ENCODE measurements at places on chromosomes 5 and 9. TPM values are rescaled to one million over a fixed set of nuclear protein-coding genes. Genes with fewer than 3 reads are reported as not detected.
A peak's percentile ranks its signal among the peaks of the same experiment; 100 is the strongest.

The OR1Q1 gene
- not detected for total RNA-seq

GRCh38 chr9:125399666-125400065 lies 138.0 kb downstream of the GAPVD1 start:
- no peak for DNase-seq

DNA sequence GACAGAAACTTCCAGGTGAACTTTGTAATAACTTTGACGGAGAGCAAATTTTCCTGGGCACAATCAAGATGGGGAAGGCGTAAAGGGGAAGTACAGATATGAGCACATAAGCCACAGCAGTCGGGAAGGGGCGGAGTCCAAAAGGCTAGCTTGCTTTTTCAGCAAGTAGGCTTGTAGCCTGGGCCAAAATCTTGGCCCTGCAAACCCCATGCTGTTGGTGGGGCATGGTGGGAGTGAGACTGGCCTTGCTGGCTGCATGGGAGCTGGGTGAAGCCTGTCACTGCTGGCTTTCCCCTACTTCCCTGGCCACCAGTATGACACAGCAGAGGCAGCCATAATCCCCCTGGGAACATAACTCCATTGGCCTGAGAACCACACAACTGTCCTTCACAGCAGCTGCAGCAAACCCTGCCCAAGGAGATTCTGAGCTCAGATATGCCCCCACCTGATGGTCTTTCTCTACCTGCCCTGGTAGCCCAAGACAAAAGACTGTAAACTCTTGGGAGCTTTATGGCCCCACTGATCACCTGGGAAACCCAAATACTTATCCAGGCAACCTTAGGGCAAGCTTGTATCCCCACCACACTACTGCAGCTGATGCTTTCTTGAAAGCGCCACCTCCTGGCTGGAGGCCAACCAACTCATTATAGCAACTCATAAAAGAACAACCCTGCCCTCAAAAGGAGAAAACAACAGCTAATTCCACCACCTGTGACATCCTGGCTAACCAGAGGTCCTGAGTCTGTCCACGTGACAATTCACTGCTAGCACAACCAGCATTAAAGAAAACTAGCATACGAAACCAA lies 24.0 kb downstream of the DCTN4 start:
- DNase-seq: no peak

DNA sequence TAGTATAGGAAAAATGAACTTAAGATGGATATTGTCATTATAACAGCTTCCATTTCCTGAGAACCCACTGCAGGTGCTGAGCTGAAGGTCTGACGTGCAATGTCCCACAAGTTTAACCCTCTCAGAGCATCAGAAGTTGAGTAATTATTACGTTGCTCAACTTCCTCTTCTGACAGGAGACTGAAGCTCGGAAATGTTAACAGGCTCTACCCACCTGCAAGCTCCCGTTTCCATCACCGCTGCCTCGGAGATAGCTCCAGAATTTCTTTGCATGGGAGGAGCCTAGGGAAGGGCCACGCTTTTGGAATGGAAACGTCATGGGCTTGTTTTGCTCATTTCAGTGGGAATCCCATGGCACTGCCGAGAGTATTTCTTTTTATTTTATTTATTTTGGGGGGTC lies 1.0 kb upstream of the NTMT1 start:
- no peak for DNase-seq

DNA sequence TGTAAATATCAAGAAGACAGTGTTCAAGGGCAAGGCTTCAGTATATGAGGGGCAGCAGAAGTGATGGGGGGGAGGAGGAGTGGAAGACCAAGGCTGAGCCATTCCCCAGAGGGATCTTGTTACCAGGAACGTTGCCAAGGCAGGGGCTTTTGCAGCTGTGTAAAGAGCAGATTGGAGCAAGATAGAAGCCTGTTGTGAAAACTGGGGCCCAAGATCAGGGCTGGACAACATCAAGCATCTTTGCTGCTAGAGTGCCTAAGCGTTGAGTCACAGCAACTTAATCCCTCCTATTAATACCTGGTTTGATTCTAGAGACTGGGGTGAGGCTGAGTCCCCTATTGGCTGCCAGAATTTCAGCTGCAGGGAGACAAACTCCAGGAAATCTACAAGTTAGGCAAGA lies 18.4 kb upstream of the ERCC6L2 start:
- no peak for DNase-seq

GRCh38 chr9:20940447-20941173 lies 90.8 kb downstream of the HACD4 start:
- no peak for DNase-seq

- DNase-seq: no peak
These were observed 182.5 kb downstream of the GAS1 start for GRCh38 chr9:86764671-86765343.

GRCh38 chr5:73947906-73948640 lies 322.1 kb downstream of the ARHGEF28 start:
- DNase-seq: no peak

The ARL14EPL gene
- not detected for total RNA-seq

DNA sequence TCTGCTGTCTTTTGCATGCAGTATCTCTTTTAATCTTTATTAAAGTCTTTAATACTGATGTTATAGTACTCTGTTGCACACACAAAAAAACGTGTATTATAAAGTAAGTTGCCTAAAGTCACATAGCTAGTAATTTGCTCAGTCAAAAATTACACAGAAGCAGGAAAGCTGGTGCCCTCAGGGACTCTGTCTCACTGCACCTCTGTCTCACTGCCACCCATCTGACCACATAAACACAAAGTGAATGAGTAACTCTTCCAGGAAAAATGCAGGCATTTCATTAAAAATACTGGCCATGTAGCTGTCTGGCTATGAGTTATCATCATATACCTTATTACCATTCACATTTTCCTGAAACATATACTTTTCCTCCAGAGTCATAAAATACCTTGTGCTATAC lies 591.7 kb downstream of the CSNK1G3 start:
- DNase-seq: no peak

DNA sequence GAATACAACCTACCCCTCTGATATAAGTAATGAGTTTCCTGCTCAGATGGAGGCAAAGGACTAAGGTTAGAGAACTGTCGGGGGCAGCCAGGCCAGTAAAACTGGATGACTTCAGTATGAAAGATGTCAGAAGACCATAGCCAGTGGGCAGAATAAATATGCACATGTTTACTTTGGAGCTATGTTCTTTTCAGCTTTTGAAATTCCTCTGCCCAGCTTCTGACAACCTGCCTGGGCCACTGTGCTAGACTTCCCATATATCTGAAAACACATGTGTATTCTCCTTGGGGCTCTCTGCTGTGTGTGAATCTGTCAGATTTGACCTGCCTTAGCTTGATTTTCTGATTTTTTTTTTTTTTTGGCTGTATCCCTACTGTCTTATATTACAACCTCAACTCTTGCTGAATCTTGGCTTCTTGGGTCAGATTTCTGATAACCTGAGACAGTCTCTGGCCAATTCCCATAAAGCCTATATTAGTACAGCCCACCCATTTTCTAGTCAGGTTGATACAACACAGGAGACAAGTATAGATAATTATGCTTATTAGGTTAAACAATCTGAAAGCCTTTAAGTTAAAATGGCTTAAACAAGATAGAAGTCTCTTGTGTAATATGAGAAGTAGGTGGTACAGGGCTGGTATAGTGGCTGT lies 76.6 kb upstream of the PRLR start:
- no peak for DNase-seq

- peak; percentile 38 for DNase-seq
These were observed 62.8 kb downstream of the DCP2 start for GRCh38 chr5:113039229-113039933.

DNA sequence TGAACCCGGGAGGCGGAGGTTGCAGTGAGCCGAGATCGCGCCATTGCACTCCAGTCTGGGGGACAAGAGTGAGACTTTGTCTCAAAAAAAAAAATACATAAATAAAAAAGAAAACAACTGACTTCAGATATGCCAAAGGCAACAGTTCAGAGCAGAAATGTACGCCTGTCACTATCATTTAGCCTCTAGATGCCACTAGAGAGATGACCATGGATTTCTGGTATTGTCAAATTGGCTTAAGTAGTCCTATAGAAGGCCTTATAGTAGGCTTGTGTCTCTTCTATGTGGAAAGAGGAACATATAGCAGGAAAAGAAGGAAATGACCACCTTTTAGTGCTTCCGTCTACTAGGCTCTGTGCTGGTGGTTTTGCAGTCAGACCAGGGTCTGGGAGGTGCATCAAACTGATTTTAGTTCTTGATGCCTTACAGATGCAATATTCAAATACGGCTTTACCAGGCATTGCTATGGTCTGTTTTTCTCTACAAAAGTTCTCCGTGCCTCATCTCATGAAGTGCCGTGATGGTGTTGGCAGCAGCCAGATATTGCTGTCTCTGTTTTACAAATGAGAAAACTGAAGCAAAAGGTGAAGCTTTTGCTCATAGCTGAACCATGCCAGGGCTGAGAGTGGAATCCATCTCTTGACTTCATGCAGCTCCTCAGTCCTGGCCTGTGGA lies 17.2 kb downstream of the AGXT2 start:
- DNase-seq: no peak

GRCh38 chr5:151037561-151038411 lies 17.4 kb downstream of the GPX3 start:
- no peak for DNase-seq

The FAM221B gene
- not detected for total RNA-seq

DNA sequence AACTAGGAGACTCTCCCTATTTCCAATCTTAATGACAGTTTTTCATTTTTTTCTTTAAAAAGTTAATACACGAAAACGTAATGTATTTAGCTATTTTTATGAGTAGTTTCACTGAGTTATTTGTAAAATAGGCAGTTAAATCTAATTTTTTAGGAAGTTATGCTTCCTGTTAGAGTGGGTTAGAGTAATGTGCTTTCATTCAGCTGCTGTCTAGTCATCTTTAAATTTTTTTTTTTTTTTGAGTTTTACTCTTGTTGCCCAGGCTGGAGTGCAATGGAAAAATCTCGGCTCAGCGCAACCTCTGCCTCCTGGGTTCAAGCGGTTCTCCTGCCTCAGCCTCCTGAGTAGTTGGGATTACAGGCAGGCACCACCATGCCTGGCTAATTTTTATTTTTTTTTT lies 34.0 kb downstream of the CDC42SE2 start:
- DNase-seq: no peak

The CYSRT1 gene
- total RNA-seq: 1.6 TPM

GRCh38 chr5:26805076-26805475 lies 233.3 kb downstream of the CDH9 start:
- no peak for DNase-seq

The PAEP gene
- total RNA-seq: not detected

DNA sequence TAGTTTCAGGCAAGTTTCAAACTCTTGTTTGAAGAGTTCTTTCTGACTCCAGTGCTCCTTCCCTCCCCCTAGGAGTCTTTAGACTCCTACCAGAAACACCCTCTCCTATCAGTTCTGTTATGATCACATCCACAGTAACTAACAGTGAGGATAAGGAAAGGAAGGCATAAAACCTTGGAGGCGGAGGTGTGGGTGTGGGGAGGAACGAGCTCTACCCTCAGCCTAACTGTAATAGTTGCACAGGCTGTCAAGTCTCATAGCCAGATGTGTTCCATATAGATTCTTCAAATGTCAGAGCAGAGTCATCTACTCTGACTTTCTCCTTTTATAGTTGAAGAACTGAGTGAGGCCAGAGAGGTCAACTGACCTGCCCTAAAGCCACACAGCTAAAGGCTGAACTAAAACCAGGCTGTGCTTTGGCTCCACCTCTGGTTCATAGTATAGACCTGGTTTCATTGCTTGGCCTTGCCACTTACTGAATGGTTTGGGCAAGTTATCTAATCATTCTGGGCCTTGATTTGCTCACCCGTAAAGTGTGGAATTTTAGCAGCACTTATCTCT lies 34.4 kb upstream of the PIK3R1 start:
- no peak for DNase-seq

DNA sequence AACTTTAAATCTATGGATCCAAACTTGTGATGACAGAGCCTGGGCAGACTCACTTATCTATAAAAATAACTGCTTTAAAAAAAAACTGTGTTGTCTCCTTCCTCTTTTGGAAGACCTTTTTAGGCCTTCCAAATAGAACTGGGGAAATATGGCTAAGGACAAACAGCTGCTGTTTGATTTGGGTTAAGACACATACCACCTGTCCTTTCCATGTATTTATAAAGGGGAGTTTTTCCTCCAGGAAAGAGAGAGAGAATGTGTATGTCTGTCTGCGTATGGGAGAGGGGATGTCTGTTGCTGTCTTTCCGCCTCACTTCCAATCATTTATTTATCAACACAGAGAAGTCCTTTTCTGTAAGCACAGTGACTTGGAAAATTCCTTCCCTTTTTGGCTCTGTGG lies 2.8 kb downstream of the ARHGEF37 start:
- no peak for DNase-seq

GRCh38 chr9:1473956-1474634 lies 423.9 kb downstream of the DMRT2 start:
- no peak for DNase-seq

The GLRA1 gene
- total RNA-seq: not detected

The SVEP1 gene
- 0.36 TPM for total RNA-seq

GRCh38 chr9:74951725-74952151 lies 974 bp downstream of the C9orf40 start:
- DNase-seq: no peak

The PCDHGA8 gene
- 1.4 TPM for total RNA-seq

DNA sequence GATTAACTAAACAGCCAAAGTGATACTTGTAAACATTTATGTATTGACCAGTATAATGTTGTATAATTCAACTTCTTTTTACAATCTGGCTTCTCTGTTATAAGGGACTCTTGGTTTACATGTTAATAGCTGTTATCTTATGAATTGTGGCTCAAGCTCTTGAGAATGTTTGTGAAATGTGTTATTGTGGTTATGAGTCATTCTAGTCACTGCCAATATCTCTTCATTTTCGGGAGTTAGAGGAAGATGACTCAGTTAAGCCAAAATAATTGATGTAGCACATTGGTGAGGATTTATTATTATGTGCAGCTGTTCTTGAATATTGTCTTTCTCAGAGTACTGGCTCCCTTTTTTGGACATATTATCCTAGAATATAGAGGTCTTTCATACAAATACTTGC lies 655.2 kb upstream of the RIOK2 start:
- no peak for DNase-seq

DNA sequence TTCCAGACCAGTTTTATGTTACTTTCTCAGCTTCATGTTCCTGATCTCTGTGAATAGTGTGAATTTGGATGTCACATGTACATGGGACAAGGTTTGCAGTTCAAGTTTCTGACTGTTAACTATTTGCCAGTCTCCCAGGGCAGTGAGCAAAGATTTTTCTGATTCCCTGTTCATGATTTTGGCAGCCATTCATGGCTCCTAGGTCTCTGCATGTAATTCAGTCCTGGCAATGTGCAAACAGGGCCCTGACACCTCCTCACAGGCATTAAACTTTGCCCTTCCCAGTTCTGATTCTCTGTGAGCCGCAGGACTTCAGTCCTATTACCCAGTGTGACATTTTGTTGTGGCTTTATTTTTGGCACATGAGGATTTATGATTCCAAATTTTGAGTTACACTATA lies 349.7 kb downstream of the ARRDC3 start:
- no peak for DNase-seq

- DNase-seq: no peak
These were observed 200.8 kb downstream of the SMARCA2 start for GRCh38 chr9:2215921-2216441.
